Activated CD4-positive, alpha-beta memory T cell treated with anti-CD3 and anti-CD28 coated beads for 36 hours (primary cell): ENCODE measurements at places on chromosomes 4 and X.

GRCh38 chr4:11011249-11011648, 326.7 kb upstream of the CLNK start:
- DNase-seq, result no peak

GRCh38 chr4:113951263-113951662, 28.2 kb downstream of the ARSJ start:
- no peak for DNase-seq

DNA sequence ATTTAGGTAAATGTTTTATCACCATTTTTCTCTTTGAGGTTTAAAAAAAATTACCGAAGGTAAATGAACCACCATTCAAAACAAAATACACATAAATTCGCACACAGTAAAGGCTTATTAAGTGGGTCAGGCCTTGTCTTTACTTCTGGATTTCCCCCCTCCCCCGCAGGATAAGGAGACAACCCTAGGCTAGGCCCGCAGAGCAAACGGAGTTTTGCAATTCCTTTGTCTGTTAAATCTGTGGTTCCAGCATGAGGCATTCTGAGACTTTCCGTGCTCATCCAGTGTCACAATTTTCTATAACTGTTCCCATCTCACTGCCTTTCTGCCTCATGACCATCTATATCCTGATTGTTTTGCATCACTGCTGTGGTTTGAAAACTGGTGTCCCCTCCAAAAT, 307.4 kb downstream of the DCHS2 start:
- no peak for DNase-seq

- no peak for DNase-seq
These were observed 9.2 kb upstream of the TREX2 start for GRCh38 chrX:153454901-153455550.

DNA sequence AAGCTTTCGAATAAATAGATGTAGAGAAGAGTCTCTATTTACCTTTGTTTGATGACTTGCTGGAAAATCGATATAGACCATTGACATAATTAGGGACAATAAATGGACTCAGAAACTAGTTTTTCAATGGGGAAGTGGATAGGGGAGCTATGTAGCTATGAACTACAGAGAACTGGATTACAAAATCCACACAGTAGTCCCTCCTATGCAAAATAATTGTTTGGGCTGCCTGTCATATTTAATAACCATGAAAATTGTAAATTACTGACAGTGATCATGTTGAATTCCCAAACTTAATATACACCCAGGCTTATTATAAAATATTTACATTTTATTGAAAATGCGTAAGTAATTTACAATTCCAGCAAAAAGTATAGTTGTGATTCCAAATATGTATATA, 333.1 kb upstream of the FAM241A start:
- DNase-seq, result no peak

DNA sequence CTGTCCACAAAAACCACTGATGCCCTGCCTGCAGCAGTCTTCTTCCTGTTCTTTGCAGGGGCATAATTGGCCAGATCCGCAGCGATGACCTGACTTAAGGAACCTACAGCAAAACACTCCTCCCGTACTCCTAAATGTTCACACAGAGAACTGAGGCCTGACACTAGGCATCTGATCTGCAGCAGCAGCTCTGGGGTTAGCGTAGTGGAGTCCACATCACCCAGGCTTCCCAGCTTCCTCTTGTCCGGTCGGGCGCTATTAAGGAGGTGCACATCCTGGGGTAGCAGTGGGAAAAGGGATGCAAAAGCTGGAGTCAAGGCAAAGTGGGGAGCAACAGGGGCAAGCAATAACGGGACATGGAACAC, 758 bp downstream of the SCFD2 start:
- peak; percentile 22 for DNase-seq

GRCh38 chr4:139977838-139978609, 176.0 kb downstream of the MAML3 start:
- no peak for DNase-seq
